ENCODE measurements at places on chromosomes 1 and 21.

- no peak for DNase-seq
Observed at GRCh38 chr1:51234721-51235425, 1.2 kb upstream of the RNF11 start.

DNA sequence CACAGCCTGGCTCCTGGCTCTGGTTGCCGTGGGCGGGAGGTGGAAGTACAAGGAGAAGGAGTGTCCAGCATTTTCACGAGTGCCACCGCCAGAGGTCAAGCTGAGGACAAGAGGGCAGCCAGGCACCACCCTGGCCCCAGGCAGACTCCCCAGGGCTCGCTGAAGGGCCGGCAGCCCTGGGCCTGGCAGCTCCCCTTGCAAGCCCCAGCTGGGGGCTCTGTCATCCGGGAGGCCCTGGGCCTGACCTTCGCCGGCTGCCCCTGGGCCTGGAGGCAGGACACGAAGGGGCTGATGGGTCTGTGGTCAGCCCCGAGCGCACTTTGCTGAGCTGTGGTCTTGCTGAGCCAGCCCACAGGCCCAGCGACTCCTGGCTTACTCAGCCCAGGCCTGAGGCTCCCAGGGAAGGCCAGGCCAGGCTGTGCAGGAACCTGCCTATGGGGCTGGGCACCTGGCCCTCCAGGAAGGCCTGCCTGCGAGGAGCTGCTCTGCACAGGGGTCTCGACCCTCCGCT, 74.8 kb downstream of the MORN1 start:
- no peak for DNase-seq

DNA sequence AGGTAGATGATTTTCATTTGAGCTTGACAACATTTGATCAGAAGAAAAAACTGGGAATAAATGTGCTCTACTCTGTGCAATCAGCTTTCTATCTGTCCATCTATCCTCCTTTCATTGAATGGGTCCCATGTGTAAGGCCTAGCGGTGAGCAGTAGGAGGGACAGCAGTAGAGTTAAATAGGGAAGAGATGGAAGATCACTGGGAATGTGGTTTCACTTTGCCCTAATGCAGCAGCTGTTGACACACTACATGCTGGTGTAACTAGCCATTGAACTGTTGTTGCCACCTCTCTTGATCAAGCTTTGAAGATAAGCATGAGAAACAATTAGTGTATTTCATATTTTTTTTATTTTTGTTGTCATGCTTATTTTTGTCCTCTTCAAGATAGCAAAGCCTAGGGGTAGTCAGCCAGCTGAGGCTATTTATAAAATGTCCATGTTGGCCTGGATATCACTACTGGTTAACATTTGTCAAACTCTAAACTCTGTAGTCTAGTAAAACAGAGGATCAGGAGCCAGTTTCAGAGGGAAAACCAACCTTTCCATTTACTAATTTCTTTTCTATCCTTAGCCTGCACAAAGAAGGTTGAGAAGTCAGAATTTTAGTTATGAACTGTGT, 41.9 kb downstream of the CACNA1E start:
- no peak for DNase-seq

DNA sequence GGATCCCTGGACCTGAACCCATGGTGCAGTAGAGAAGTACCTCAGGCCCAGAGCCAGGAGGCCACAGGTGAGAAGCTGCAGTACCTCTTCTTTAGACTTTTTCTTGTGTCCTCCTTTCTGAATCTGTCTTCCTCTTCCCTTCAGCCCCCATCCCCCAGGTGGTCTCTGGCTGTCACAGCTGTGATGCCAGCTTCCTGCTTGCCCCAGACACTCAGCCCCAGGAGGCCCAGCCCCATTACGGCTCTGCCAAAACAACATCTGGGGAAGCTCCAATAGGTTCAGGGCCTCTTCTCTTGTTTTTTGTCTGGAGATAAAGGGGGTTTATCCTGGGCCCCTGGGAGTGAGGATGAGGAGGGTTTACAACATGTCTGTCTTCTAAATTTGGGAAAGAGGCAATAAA, 9.5 kb upstream of the BTG2 start:
- DNase-seq, result no peak

GRCh38 chr1:10990828-10991227, 21.6 kb upstream of the TARDBP start:
- DNase-seq, result no peak

- no peak for DNase-seq
Observed at GRCh38 chr1:58059789-58060188, 486.7 kb downstream of the OMA1 start.

GRCh38 chr1:246364415-246364941, 142.6 kb downstream of the SMYD3 start:
- no peak for DNase-seq

DNA sequence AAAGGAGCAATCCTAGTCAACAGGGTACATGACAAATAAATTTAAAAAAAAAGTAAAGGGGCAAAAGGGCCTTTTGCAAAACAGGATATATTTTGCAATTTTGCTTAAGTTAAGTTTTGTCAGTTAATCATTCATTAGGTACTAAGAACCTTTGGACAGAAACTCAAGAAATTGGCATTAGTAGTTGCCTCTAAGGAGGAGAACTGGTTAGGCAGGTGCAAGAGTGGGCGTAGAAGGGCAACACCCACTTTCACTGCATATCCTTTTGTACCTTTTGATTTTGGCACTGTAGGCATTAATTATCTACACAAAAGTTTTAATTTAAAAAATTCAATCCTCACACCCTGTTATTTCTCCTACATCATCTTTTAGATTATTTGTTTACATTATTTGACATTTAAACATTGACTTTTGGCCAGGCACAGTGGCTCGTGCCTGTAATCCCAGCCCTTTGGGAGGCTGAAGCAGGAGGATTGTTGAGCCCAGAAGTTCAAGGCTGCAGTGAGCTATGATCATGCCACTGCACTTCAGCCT, 4.3 kb downstream of the DDAH1 start:
- DNase-seq, result no peak

- peak; percentile 49 for DNase-seq
Observed at GRCh38 chr1:213852107-213852506, 135.7 kb upstream of the PROX1 start.

DNA sequence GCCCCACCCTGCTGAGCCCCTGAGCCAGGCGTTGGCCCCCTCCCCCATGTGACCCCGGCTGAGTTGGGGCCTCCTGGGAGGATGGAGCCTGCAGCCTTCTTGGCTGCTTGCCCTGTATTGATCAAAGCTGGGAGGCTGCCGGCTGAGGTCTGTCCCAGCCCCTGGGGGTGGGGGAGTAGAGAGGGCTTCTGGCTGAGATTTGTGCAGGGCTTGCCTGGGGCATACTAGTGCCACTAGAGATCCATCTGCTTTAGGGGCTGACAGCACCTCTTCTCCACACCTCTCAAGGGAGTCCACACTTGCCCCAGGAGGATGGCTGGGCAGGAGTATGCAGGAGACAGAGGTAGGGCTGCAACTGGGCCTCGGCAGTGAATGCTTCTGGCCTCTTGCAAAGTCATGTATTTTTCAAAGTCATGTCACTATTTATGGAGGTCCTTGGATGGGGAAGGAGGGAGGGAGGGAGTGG, 53.6 kb upstream of the SSBP3 start:
- DNase-seq, result no peak

DNA sequence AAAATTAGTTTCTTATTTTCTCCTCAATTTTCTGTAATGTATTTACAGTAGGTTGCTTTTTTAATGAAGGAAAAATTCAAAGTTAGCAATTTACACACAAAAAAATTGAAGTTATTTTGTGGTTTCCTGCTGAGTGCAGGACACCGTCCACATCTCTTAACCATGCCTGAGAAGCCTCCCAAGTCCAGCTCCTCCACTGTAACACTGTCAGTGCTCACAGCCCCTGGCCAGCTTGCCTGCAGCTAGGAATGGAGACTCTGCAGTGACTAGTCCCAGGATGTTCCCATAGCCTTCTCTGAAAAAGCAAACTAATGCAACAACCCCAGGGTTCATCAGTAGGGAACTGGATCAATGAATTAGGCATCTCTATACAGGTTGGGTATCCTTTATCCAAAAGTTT, 3.5 kb downstream of the A3GALT2 start:
- DNase-seq, result no peak

DNA sequence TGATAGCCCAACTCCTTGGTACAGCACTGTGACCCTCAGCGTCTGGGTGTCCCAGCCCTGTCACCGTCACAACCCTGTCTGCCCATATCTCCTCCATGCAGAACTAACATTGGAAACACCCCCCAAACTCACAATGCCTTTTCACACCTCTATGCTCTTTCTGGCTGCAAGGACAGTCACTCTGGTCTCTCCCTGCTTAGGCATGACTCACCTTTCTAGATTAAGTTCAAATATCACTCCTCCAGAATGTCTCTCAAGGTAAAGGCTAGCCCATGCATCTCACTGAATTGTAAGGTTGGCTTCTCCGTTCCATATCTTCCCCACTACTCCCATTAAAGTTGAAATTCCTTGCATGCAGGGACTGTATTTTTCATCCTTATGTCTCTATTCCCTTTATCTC, 17.0 kb upstream of the CAPN8 start:
- no peak for DNase-seq

DNA sequence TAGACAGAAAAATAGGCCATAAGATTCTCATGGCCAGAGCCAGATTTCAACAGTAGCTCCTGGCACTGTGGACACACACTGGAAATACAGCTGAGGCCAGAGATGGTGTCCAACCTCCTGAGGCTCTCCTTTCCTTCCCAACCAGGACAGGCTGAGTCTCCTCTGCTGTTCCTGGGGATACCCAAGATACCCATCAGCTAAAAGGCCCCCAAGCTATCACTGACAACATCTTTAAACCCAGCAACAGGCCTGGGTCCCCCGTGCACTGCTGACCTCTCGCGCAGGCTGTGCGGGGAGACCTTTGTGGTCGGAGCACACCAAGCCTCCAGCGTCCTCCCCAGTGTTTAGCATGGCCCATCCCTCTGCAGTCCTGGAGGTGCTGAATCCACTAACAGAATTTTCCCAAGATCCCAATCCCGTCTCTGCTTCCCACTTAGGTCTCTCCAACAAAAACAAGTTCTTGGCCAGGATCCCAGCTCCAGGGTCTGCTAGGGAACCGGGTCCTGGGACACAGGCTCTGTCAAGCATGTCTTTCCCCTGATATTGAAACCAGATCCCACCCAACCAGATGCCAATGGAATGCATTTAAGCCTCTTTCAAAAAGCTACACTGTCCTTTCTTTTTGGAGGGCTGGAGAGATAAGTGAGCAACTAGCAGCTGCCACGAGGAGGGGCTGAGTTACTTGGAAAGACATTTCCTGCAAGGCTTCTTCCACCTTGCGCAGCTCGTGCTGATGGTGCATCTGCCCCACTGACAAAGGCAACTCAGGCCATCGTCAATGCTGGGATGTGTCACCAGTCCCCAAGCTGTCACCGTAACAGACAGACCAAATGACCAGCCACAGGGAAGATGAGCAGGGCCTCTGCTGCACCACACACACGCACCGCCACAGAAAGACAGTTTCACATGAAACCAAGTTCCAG, 73.2 kb downstream of the BCAR3 start:
- DNase-seq, result no peak

DNA sequence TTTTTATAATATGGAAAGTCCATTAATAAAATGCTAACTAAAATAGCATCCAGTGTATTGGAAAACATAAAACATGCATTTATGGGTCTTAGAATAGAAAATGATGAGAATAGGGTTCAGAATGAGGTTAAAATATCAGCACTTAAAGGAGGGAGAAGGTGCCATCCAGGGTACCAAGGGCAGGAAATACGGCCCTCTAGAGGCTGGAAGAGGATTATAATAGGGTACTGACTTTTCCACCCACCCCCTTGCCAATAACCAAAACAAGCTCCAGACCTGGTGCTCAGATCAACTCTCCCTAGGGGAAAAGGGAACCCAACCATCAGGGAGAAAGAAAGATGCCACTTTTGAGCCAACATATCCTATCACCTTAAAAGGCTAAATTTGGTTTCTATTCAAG, 26.7 kb downstream of the ASTN1 start:
- DNase-seq, result no peak

DNA sequence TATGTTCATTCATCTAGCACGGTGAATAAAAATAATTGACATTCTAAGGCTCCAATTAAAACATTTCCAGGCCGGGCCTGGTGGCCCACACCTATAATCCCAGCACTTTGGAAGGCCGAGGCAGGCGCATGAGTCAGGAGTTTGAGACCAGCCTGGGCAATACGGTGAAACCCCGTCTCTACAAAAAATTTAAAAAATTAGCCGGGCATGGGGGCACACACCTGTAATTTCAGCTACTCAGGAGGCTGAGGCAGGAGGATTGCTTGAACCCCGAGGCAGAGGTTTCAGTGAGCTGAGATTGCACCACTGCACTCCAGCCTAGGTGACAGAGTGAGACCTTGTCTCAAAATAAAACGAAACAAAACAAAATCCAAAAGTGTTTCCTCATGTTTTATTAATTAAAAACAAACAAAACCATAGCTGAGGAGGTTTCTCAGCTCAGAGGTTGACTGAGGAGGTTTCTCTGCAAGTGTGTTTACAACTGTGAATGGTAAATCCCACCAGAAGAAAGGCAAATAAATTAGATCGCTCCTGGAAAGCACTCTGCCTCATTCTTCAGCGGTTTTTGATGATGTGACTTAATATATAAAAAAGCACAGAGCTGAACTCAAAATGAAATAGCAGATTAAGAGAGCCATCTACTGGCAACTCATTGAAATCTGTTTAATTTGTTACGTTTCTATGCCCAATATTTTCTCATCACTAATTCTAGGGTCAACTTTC, 37.7 kb upstream of the ATG4C start:
- DNase-seq, result no peak

DNA sequence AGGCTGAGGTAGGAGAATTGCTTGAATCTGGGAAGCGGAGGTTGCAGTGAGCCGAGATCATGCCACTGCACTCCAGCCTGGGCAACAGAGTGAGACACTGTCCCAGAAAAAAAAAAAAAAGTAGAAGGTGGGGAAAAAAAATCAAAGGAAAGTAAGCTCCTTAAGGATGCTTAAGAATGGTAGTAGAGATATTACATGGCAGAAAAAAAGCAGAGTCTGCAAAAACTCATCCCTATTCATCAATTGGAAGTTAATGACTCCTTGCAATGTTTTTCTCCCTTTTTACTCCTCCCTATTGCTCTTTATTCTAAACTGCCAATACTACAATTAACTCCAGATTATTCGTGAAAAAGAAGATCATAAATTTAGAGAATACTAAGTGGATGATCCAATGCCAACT, 23.4 kb downstream of the ENAH start:
- no peak for DNase-seq

- DNase-seq, result no peak
Observed at GRCh38 chr21:16194788-16195537, 465.2 kb downstream of the USP25 start.

DNA sequence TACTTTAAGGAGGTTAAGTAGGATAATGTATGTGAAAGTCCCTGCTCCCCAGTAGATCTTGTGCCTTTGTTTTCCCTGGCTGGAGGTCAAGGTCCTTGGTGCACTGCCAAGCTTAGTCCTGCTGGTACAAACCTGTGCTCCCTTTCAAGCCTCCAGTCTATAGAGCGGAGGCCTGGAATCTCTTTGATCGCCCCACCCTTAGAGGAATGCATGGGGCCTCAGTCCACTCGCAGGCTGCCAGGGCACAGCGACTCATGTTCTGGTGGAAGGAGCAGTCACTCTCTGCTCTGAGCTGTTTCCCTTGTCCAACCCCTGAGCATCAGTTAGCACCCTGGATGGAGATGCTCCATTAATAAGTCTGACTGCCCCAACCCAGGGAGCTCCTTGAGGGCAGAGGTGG, 121.8 kb downstream of the HMGB4 start:
- no peak for DNase-seq

DNA sequence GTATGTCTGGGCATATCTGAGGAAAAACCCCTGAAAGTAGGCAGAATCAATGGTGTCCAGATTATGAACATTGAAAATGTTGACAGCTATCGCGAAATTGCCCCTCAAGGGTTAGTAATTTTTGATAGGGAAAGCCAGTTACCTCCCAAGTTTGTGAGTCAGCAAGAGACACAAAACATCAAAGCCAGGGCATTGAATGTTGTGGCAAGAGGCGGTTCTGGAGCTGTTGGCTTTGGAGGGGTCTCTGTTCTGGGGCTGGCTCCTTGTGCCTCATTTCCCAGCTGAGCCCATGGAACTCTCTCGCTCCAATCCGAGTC, 10.6 kb upstream of the S100A11 start:
- no peak for DNase-seq

Data from activated CD4-positive, alpha-beta T cell treated with anti-CD3 and anti-CD28 coated beads, Interleukin-2, amount 10 ng/mL, durations not matched to agents 7 days and 5 days (primary cell).